ENCODE measurements at places on chromosomes 5 and 9.

DNA sequence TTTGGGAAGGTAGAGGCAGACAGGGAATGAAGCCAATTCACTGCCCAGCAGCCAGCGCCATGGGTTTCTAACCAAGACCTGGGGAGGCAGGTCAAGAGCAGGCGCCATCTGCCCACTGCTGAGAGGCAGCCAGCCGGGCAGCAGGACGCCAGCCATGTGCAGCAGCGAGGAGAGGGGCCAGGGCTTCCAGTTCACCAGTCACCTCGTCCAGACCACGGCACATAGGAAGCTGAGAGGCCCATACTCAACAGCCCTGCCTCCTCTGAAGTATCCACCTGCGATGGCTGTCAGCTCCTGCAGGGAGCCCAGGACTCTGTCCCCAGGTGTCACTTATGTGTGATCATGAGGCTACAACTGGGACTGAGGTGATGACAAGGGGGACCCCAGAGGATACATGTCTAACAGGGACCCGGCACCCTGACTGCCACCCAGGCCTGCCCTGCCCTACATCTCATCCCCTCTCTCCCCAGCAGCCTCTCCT lies 30.1 kb downstream of the IPPK start:
- DNase-seq: no peak

DNA sequence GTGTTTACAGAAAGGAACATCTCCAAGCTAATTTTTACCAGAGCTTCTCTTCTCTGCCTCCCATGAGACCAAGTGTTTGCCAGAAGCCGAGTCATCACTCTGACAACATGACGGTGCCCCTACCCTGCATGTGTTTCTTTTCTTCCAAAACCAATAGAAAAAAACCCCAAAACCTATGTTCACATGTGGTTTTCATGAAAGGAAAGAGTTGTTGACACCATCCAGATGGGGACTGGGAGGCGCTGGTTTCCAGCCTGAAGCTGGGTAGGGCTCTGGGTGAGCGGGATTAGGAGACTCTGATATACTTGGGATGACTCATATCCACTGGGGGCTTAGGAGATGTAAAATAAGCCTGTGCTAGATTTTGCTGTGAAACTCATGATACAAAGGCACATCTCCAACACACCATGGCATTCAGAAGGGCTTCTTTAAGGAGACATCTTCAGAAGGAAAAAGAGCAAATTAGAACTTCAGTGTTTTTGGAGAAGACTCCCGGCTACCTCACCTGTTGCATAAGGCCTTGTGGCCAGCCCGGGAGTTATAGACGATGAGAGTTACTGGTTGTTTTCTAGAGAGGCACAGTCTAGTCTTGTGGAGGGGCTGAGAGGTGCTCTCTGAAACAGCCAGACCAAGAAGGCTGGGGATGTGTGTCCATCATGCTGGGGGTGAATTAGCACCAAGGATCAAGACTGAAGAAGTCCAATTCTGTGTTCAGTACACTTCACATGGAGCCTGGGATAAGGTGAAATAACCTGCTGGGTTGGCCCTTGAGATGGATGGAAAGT lies 108.9 kb upstream of the LHFPL2 start:
- DNase-seq: no peak

DNA sequence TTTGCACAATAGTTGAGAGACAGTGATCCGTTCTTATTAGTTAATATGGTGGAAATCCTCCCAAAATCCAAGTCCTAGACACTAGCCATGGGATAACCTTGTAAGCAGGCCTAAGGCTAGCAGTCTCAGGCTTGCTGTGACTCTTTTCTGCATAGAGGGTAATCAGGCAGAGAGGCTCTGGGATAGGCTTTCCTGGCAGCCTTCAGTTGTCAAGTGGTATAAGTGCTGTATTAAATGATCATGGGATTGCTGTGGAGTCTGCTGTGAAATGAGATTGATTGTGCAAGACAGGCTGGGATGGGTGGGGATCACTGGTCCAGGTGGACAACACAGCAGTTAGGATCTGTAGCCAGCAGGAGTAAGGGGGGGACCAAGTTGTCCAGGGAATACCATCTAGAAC lies 416.4 kb downstream of the TLE4 start:
- DNase-seq: no peak

DNA sequence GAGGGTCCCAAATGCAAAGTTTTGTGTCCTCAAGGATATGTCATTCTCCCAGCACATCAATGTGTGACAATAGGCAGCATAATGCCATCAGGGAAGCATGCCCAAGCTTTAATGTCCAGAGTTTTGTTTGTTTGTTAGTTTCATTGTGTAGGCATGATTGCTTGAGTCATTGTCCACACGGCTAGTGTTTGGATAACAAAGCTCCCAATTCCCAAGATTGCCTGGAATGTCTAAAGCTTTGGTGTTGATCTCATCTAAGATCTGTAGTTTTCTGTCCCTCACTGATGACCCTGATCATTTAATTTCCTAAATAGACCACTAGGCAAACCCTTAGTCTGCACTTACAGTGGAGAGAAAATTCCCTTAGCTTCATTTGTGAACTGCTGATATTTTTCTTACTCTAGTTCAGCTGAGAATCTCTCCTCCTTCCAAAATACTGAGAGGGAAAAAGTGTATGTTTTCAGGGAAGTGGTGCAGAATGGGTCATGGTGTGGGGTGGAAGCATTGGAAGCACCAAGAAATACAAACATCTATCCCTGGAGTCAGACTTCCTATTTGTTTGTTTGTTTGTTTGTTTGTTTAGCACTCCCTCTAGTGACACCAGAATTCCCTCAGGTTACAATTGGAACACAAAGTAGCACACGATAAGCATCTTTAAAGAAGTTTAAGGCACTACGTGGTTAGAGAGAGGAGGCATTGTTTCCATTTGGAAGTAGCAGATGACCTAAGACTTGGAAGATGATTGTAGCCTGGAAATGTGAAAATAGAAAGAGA lies 127.1 kb downstream of the PRDM6 start:
- DNase-seq: no peak

DNA sequence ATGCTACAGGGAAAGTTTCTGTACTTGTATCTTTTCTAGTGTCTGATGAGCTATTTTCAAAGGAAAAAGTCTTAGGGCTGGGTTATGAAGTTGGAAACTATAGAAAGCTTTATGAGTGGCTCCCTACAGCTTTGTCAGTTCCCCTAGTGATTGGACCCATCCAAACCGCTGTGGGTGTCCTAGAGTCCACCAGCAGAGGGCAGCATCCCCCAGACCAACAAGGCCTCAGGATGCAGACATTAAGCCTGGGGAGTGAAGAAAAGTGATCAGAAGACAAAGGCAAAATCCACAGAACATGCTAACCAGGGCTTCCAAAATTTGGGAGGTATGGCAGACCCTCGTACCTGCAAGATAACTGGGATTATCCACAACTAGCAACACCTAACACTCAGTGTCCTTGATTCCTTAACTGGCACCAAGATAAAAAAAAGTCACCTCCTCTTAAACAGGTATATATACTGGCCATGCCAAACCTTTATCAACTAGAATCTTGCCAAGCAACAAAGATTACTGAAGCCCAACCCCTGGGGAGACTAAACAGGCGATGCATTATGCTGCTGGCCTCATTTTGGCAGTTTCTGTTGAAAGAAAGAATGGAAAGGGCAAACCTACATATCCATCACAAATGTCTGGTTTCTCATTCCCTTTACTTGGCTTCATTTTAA lies 110.4 kb upstream of the NR5A1 start:
- peak; percentile 83 for DNase-seq

- DNase-seq: no peak
These were observed 263.5 kb upstream of the SEMA6A start for GRCh38 chr5:116838011-116838536.

DNA sequence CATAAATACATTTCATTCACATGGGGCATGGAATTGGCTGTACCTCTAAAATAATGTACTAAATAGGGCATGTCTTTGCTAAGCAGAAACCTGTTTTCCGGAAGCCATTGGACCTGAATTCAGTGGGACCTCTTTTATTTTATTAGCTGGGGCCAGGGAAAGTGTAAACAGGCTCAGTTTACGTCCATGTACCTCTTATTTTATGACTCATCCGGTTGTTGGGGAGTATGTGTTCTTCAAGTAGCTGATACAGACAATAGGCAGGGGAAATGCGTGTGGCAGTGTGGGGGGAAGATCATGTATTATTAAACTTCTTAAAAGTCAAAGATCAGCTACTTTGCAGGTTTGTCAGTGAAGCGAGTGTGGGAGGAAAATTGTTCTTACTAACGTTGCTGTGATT lies 1.4 kb upstream of the GDNF start:
- DNase-seq: no peak

GRCh38 chr5:54390539-54391031 lies 64.9 kb upstream of the HSPB3 start:
- DNase-seq: no peak

GRCh38 chr9:69186841-69187611 lies 12.9 kb downstream of the TJP2 start:
- DNase-seq: no peak

GRCh38 chr9:22116758-22117157 lies 107.7 kb upstream of the CDKN2B start:
- DNase-seq: no peak

DNA sequence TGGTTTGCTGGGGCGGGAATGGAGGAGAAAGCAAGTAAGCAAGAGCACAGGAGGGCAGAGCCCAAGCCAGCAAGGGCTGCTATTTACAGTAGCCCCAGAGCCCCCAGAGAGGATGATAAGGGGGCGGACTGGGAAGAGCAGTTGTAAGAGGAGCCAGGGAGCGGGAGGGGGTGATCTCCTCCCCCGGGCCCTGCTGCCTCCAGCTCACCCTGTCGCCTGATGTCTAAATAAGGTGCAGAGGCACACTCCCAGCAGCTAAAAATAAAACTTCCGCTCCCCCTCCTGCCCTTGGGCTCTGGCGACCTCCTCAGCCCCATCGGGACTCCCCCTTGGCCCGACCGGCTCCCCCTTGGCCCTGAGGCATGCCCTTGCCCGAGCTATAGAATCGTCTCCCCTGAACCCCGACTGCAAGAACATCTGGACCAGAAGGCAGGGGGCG lies 14.4 kb upstream of the CCDC69 start:
- peak; percentile 39 for DNase-seq

GRCh38 chr5:35354751-35355150 lies 124.5 kb upstream of the PRLR start:
- DNase-seq: no peak

- peak; percentile 46 for DNase-seq
These were observed 226.6 kb downstream of the SNX18 start for GRCh38 chr5:54743997-54744788.

DNA sequence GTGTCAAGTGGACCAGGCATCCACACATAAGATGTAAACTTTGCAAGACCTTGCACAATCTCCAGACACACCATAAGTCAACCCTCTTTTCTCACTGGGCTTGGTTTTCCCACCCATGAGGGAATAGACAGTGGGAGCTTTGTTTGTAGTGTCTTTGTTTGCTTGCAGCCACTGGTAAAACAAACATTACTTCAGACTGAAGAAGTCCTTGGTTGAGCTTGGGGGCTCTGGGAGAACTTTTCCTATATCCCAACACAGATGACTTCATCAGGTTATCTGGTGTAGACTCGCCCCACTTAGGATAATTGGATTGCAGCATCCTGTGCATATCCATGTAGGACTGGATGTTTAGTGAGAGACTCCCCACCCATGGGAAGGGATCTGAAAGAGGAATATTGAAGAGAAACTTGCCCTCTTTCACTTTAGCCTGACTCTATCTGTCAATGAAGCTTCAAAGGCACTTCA lies 11.5 kb upstream of the ADGRV1 start:
- DNase-seq: no peak

- DNase-seq: no peak
These were observed 2.7 kb downstream of the FYB1 start for GRCh38 chr5:39216631-39217030.

DNA sequence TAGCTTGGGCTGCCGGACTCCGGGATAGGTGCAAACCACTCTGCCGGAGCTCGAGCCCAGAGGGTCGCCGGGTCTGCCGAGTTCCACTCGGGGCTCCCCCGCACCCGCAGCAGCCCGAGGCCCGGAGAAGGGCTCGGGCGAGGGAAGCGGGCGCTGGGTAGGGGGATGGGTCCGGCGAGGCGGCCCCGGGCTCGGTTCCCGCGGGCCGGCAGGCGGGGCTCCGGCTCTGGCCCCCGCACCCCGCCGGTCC lies 507 bp downstream of the RICTOR start:
- no peak for DNase-seq

- no peak for DNase-seq
These were observed 177.2 kb downstream of the PBX3 start for GRCh38 chr9:125924351-125924750.

DNA sequence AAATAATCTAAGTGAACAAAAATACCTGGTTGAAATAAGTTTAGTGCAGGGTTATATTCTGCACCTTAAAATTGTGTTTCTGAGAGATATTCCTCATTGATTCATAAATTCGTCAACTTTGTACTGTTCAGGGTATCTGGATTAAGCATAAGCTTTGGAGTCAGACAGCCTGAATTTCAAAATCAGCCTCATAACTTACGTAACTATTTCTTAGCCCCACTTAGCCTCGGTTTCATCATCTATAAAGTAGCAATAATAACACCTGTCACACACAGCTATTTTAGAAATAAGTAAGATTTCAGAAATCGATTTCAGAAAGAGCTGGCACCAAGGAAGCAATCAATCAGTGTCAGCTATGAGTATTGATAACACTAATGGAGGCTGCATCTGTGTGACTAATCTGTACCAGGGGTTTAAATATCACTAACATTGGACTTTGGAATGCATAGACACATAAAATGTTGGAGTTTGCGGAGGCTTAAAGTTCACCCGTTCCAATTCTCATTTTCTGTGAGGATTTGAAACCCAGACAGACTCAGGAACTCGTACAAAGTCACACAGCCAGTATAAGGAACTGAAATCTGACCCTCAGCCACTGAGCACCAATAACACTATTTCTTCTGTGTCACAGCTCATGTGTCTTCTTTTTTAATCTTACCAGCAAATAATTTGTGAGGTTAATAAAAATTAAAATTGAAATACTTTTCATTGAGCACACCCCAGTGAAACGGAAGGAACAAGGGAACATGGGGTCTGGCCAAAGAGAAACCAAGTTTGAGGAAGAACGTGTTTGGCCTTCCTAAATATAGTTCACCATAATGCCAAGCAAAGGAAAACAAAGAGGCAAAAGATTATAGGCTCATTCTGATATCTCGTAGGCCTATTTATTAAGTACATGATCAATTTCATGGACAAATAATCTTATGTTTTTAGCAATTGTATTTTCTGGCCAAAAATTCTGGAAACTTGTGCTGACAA lies 194.4 kb upstream of the PTGER4 start:
- no peak for DNase-seq

GRCh38 chr9:129411501-129412175 lies 209.3 kb downstream of the C9orf50 start:
- DNase-seq: no peak

DNA sequence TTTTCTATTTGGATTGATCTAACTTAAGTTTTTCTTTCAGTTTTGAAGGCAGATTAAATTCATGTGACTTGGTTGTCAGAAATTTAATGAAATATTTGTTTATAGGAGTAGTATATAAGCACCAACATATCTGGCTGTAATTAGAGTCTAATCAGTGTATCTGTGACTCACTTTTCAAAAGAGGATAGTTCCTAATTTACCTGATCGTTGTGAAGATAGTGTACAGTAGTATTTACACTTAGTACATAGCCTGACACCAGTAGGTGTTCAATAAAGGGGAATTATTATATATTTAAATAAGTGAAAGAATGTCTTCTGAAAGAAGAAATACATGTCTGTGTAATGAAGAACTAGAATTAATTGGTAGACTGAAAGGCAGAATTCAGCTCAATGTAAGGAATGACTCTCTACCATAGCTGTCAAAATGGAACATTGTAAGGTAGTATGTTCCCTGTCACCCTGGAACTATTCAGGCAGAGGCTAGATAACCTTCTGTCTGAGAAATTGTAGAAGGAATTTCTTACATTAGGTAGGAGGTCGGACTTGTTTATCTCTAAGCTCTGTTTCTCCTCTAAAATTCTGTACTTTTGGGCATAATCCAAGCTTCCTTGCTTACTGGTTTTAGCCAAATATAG lies 8.6 kb downstream of the TGFBR1 start:
- no peak for DNase-seq
